ENCODE measurements at places on chromosomes 7 and 10.

DNA sequence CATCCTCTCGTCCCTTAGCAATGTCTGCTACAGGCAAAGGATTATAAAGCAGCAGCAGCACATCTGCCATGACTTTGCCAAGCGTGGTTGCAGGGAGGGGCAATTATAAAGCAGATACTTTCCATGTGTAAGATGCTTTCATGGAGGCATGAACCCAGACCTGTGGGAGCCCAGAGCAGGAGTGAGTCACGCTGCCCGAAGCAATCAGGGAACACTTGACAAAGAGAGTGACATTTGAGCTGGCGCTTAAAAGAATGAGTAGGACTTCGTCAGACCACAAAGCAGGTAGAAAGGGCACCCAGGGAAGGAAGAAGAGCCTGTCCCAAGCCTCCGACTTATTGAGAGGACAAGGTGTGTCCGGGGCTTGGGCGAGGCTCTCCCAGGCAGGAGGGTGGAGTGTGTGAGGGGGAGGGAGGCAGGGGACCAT lies 147.2 kb downstream of the MYOF start:
- no peak for DNase-seq

DNA sequence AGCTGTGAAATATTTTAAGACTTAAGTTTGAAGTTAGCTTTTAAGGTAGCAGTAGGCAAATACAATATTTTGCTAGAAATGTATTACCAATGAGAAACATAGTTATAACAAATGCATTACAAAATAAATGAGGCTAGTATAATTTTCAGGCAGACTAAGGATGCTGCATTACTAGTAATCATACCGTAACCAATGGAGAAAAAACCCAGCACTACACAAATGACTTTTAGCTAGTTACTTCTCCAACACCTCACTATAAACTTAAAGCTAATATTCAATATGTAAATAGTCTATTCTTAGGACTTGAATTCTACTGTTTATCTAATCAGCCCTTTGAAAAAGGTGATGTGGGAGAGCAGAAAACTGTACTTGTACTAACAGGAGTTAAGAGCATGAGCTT lies 285.3 kb upstream of the KLF14 start:
- no peak for DNase-seq

DNA sequence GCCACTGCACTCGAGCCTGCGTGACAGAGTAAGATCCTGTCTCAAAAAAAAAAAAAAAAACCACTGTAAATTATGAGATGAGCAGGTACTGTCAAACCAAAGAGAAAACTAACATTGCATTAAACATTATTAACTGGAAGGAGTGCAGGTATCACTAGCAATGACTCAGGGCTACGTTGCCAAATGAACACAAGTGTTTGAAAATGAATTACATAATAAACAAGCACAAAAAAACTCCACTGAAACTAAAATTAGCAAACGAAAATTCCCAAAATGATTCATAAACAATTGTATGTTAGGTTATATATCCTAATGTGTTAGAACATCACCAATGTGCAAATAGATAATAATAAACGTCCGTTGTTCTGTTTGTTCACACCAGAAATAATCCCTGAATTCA lies 42.8 kb downstream of the NSUN6 start:
- DNase-seq = no peak

- DNase-seq = no peak
These were observed 126.7 kb upstream of the CALN1 start for GRCh38 chr7:72538856-72539255.

DNA sequence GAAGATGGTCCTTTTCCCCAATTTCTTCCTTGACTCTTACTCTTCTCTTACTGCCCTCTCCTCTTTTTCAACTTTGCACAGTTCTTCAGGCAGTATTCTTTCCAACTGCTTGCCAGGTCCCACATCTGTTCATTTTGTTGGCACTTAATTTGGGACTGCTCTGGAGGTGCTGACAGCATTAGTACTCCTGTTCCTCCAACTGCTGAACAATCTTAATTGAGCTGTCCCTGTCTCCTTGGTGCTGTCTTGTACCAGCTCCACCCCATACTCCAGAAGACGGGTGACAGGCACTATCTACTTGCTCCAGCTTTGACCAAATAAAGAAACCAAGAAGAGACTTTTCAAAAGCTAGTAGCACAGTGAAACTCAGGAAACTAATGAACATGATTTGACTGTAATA lies 160.0 kb downstream of the PDE1C start:
- DNase-seq = no peak

DNA sequence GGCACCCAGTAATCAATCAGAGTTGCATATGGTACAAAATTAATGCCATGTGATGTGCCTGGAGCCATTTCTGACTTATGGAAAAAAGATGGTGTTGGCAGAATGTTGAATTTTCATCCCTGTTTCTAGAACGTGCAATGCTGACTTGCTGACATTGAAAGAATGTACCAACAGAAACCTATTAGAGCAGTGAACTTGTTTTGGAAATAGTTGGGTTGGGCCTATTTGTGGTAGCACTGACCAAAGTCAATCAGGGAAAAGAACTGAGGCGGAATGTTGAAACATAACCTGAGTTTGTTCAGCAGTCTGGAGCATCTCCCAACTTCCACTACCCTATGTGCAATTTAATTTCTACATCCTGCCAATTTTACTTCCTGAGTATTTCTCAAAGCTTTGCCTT lies 11.7 kb upstream of the KIAA1217 start:
- no peak for DNase-seq
